Stimulated activated naive CD4-positive, alpha-beta T cell (primary cell): ENCODE measurements at places on chromosomes 4 and X.

DNA sequence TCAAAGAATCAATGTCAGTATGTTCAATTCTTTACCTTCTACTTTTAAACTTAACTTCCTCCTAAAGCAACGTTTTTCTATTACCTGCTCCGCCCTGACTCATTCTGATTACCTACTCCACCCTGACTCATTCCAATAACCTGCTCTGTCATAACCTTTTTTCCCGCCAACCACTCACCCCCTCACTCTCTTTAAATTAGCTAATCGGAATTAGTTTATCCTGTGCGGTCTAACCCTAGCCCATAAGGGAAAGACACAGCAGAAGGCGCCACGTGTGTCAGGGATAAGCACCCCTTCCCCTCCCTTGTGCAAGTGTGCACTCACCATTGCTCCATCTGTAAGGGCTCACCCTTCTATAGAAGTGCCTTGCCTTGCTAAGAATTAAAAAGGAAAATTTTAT lies 64.4 kb downstream of the EIF4E start:
- no peak for DNase-seq

GRCh38 chr4:152719801-152720556 lies 40.2 kb upstream of the TMEM154 start:
- no peak for DNase-seq

DNA sequence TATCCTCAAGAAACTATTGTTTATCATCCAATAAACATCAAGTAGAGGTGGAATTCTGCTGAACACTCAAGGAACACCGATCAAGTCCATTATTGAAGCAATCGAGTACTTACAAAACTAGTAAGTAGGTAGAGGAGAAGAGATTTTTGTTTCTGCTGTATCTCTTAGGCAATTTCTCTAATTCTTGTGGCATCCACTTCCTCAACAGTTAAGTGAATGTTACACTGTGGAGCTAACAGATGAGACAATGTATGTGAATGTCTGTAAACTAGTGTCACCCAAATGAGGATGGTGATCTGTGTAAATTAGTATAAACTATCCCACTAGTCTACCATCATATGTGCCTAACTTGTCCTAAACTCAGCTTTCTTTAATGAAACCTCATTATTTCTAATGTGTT lies 261.6 kb downstream of the ARHGAP24 start:
- DNase-seq, result no peak

DNA sequence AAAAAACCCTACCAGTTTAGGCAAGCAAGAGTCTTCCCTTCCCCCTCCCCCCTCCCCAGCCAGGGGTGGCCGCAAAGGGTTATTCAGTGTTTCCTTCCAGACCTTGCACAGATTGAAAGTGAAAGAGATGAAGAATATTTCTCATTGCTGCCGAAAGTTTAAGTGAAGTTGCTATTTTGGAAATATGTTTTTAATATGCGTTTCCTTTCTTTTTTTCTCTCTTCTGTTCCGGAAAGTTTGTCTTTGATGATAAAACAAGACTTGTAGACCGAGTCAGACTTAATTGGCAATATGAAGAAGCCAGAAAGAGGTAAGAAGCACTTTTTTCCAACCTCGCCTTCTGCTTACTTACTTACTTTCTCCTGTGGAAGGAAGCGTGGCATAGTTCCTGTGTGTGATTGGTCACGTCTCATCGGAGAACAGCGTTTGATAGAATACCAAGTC lies 58.5 kb upstream of the CLCN4 start:
- DNase-seq, result peak; percentile 68

DNA sequence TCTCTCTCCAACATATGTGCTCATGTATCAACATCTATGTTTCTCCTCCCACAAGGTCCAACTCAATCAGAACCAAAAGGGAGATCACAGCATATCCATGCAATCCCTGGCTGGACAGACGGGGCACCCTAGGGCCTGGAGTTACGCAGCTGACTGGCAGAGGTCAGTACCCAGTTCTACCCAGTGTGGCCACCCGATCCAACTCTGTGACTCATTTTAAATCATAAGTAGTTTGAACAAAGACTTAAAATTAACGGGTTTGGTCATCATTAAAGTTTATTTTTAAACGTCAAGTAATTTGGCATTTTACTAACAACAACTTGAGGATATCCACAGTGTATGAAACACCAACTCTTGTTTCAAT lies 59.5 kb downstream of the APBB2 start:
- DNase-seq, result no peak

DNA sequence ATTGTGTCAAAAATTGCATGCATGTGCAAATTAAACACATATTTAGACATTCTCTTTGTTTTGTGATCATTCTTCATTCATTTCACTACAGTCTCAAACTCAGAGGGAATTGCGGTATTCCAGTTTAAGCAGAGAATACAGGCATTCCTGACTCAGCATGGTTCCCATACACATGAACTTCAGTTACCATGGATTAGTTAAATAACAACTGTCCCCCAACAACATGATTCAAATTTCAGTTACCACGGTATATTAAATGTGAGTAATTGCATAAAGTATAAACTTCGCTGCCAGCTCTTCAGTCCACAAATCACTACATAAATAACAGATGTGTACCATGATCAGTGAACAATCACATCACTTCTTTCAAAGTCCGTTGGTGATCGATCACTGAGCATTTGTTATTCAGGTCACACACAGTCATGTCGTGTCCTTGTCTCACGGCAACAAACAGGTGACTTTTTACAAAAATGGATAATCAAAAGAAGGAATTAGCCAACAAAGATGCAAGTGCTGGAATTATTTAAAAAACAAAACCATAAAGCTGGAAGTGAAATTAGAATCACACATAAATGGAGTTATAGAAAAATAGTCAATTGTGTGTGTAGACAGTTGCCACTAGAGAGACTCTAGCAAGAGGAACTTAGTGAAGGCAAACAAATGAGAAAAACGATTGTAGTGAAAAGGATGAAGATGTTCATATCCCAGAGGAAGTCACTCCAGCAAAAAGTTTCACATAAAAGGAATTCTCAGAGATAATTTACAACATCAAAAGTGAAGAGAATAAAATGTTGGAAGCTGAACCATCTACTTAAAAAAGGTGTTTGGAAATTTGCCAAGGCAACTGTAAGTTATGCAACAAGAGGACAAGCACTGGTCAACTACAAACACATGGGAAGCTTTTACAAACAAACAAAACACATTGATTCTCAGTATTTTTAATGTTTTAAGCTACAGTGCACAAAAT lies 138.6 kb upstream of the SMARCAD1 start:
- no peak for DNase-seq

- no peak for DNase-seq
Observed at GRCh38 chr4:151031831-151032605, 16.9 kb upstream of the LRBA start.

DNA sequence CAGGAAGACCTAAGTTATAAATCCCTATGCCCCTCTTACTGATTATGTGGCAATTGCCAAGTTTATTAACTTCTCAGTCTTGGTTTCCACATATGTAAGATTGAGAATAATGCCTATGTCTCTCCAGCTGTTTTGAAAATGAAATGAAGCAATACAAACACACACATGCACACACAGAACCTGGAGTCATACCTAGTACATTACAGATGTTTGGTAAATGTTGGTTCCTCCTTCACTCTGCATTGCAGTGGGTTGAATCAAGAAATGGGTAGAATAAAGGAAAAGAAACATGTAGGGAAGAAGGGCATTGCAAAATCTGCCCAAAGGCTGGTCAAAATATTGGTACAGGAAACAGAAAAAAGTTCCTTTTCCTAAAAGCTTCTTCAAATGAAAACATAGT lies 309.9 kb upstream of the EMCN start:
- no peak for DNase-seq

DNA sequence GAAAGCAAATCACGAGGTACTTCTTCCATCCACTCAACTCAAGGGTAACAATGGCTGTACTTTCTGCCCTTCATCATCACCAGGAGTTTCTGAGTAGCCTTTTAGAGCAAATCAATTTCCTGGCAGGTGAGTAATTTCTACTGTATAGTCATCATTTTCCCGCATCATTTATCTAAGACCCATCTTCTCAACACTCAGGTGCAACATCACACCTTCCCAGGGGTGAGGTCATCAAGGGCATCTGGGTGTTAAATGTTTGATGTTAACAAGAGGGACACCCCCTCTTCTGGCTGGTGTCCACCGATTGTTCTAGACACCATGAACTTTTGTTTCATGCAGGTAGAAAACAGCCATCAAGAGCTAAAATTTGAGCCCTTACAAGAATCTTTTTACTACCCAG lies 313.4 kb upstream of the MAGEB2 start:
- no peak for DNase-seq

DNA sequence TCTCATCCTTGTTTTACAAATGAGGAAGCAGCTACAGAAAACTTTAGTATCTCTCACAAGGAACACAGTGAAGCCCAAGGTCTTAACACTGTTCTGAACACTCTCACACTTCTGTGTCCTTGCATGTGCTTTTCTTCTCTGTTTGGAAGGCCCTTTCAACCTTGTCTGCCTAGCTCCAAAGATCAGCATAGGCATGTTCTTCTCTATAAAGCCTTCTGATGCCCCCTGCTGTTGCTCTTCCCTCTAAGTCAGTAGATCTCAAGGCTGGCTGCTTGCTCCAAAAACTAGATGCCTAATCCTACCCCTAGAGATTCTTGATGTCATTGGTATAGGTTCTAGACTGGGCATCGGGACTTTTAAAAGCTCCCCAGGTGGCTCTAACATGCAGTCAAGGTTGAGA lies 5.9 kb downstream of the APOO start:
- DNase-seq, result no peak

DNA sequence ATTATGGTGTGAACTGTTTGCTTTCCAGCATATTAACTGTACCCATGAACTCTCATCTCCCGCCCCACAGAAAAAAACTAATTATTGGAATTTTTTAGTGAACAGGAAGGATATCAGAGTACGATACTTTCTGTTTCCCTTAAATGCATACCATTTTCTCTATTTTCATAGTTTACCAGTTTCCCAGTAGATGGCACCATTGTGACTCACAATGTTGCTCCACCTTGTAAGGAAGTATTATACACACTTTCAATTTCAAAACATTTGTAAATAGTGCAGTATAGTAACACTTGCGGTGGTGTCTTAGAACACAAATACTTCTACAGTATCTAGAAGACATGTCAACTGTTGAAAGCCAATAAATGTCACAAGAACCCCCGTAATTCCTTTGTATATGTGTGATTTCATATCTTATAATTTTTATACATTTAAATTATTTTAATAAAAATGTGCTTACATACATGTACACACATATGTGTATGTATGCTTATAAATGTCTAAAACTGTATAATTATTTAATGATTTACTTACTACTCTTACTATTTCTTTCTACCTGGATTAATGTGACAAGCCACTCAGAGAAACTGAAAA lies 167.3 kb downstream of the SLIT2 start:
- no peak for DNase-seq

DNA sequence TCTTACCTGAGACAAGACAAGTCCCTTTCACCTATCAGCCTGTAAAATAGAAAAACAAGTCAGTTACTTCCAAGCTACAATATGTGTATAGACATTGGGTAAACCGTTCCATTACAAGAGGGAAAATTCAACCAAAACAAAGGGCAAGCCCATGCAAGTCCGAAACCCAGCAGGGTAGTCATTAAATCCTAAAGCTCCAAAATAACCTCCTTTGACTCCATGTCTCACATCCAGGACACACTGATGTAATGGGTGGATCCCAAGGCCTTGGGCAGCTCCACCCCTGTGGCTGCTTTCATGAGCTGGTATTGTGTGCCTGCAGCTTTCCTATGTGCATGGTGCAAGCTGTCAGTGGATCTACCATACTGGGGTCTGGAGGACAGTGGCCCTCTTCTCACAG lies 14.7 kb upstream of the FAM47B start:
- no peak for DNase-seq

DNA sequence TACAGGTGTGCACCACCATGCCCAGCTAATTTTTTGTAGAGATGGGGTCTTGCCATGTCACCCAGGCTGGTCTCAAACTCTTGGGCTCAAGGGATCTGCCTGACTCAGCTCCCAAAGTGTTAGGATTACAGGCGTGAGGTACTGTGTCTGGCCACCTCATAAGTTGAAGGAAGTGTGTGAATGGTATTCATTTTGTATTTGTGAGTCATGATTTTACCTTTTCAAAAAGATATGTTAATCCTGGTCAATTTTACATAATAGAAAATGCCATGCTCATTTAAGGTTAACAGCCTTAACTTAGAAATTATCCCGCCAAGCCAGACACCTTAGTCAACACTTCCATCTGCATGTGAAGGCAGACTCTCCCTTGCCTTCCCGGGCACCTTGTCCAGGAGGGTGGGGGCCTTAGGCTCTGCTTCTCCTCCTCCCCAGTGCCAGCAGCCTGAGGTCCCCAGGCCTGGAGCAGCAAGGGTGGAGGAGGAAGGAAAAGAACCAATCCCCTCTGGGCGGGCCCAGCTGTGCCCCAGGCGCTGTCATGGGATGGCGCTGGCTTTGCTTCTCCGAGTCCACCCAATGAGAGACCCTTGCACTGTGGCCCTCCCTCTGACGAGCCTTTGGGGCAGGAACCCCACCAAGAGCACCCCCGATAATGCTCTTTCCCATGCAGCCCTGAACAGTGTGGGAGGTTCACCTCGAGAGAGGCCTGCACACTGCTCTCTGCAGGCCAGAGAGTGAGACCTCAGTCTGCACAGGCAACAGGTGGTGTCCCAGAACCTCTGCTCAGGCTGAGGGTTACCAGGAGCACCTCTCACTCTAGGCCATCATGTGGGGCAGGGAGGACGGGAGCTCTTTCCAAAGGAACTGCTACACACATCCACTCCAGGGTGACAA lies 37.3 kb downstream of the RNF212 start:
- DNase-seq, result no peak

DNA sequence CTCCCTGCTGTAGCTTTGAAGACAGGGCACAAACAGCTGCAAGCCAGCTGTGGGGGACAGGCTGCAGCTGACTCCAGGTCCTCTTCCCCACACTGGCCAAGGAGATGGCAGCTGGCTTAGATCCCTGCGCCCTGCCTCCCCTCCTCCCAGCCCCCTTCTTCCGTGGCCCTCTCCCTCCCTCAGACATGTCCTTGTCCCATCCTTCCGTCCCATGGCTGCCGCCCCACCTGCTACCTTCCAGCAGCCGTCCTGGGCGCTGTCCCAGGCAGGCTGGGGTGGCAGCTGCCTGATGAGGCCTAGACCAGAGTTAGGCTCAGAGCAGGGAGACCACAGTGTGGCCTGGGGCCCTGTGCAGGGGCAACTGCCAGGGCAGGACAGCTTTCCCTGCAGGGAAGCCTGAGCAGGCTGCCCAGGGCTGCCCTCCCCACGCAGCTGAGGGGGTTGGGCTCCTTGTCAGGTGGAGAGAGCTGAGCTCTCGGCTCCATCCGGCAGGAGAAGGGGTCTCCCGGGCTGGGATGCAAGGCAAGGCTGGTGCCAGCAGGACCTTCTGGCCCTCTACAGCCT lies 3.3 kb upstream of the BGN start:
- DNase-seq, result no peak

- DNase-seq, result no peak
Observed at GRCh38 chr4:121860121-121860520, 10.2 kb downstream of the BBS7 start.
